ENCODE measurements at places on chromosomes 5 and 9.

GRCh38 chr9:126558051-126558665, 55.6 kb upstream of the LMX1B start:
- peak; percentile 64 for DNase-seq

DNA sequence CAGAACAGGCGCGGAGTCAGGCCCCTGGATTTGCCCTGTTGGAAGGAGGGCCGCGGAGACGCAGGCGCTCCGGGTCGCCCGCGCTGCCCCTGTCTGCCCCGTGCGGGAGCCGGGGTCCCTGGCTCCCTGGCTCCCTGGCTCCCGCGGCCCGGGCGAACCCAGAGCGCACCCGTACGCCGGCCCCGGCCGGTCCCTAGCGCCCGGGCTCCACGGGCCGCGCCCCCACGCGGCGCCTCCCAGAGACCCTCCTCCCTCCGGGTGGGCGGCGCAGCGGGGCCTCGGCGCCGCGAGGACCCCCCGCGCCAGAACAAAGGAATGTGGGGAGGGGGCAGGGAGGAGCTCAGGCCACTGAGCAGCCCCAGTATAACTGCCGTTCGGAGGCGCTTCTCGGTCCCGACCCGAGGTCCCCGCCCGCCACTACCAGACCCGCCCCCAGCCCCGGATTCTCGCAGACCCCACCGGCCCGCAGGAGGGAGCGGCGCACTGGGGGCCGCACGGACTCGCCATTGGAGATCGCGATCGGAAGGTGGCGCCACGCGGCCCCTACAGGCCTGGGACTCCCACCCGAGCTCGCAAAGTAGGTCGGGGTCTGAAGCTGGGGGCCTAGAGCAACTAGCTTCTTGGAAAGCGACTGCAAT, 2.4 kb downstream of the NFIL3 start:
- DNase-seq: no peak

GRCh38 chr9:92506184-92506857, 24.0 kb upstream of the ASPN start:
- DNase-seq: no peak

GRCh38 chr9:8816361-8816760, 1016.8 kb upstream of the DMAC1 start:
- DNase-seq: no peak

- no peak for DNase-seq
Measured at GRCh38 chr9:116116393-116116792, 37.2 kb upstream of the PAPPA start.

- no peak for DNase-seq
Measured at GRCh38 chr5:136164226-136164625, 28.7 kb downstream of the SMIM32 start.

GRCh38 chr9:81292056-81292805, 397.1 kb downstream of the TLE1 start:
- no peak for DNase-seq

DNA sequence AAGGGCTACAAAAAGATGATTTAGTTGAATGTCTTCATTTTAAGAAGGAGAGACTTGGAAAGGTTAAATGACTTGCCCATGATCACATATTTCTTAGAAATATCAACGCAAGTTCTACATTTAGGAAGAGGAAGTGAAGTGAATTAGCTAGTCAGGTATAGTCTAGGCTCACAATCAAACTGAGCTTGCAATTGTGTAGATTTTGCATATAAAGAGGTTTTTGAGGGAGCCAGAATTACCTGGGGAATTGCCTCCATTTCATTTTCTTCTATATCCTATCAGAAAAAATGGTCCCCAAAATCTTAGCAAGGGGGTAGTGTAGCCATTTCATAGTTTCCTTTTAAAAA, 71.3 kb downstream of the MFAP3 start:
- DNase-seq: no peak

DNA sequence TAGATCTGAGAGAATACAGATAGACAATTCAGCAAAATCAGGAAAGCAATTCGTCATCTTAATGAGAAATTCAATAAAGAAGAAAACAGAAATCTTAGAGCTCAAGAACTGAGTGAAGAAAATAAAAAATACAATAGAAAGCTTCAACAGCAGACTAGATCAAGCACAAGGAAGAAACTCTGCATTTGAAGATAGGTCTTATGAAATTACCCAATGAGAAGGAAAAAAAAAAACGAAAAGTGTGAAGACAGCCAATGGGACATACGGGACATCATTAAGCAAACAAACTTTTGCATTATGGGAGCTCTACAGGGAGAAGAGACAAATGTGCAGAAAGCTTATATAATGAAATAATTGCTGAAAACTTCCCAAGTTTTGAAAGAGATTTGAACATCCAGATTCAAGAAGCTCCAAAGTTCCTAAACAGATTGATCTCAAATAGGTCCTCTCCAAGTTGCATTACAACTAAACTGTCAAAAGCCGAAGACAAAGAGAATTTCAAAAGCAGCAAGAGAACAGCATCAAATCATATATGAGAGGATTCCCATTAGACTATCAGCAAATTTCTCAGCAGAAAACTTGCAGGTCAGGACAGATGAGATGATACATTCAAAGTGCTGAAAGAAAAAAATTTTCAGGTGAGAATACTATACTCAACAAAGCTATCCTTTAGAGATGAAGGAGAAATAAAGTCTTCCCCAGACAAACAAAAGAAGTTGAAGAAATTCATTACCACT, 10.8 kb upstream of the RLN2 start:
- no peak for DNase-seq

GRCh38 chr5:103938146-103938695, 375.6 kb upstream of the NUDT12 start:
- DNase-seq: no peak

GRCh38 chr5:127599847-127600246, 49.0 kb upstream of the CTXN3 start:
- DNase-seq: no peak

DNA sequence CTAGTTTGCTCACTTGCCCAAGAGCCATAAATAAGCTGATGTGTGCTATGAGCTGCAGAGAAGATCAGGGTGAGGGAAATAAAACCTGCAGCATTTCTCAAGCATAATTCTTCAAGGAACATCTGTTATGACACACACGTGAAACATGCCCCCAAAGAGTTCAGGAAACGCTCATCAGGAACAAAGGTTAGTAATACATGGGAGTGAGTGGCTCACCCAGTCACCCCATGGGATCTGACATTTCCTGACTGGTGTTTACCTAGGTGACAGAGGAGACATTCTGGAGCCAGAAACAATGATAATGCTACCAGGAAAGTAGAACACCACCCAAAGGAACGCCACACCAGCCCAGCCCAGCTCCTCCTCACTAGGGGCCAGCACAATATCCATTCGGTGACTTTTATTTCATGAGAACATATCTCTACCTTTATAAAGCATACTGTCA, 66.0 kb downstream of the FRMD3 start:
- no peak for DNase-seq

- DNase-seq: no peak
Measured at GRCh38 chr5:19806756-19807155, 181.2 kb downstream of the CDH18 start.

DNA sequence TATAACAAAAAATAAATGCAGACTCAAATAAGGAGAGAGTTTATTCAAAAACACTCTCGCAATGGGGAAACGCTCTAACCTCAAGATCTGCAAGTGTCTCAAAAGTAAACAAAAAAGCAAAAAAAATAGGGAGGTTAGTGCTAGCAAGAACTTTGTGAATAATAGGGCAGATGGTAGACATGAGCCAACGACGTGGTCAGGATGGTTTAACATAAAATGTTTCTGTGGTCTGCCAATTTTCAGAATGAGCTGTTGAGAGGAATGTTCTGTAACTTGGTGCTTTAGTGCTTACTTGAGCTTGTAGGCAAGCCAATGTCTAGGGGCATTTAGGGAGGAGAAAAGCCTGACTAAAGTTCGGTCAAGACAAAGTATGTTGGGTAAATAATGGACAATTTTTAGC, 1813.9 kb upstream of the CDH6 start:
- no peak for DNase-seq
